ENCODE measurements at places on chromosomes 4 and X.
A peak's percentile ranks its signal among the peaks of the same experiment; 100 is the strongest.

DNA sequence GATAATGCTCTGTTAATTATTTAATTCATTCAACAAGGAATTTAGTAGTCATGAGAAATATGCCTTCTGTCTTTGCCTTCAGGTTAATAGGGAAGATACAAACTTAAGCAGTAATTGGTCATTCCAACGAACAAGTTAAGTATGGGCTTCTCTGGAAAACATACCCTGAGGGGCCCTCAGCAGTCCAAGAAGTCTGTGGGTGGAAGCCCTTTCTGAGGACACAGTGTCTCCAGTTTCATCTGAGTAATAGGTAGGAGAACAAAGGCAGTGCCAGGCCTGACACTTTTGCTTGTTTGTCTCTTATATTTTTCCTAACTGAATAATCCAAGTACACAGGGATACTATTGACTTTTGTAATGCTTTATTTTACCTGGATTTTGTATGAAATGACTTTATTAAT, 262.5 kb downstream of the FBXW7 start:
- no peak overlapping the region for H3K4me3 ChIP-seq
- no peak overlapping the region for H3K27ac ChIP-seq
- DNase-seq: no peak

DNA sequence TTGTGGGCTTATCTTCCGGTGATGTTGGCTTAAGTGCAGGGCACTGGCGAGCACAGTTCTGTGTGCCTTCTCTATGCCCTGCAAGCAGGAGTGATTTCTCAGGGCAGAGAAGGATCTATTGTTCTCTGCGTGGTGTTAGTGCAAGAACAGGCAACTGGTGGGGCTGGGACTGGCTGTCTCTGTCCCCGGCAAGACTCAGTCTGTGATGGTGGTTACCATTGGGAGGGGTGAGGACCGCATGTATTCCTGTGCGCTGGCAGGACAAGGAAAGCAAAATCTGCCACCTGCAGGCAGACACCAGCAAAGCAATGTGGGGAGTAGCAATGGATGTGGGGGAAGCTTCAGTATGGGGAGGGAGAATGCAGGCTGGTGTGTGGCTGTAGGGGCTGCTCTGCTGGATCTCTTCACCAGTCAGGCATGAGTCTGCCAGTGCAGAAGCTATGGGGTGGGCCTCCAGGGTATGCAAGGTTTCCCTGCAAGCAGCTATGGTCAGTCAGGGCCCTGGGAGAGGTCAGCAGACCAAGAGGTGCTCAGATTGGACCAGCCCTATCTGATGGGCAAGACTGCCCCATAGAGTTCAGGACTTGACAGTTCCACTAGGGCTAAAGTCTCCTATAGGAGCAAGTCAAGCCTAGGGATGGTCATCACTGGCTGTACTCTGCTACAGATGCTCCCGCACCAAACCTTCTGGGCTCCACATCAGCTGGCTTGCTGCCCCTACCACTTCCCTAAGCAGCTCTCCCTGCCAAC, 16.8 kb downstream of the PF4 start:
- H3K27ac ChIP-seq: no peak overlapping the region
- no peak overlapping the region for H3K4me3 ChIP-seq
- no peaks in the 10 kb centered on the region for H3K36me3 ChIP-seq
- DNase-seq: no peak

GRCh38 chr4:158958489-158959270, 144.2 kb upstream of the RAPGEF2 start:
- no peak for DNase-seq
- H3K4me3 ChIP-seq: no peak overlapping the region
- H3K27ac ChIP-seq: no peak overlapping the region
- H3K27me3 ChIP-seq: peaks cover 6% of the 10 kb centered on the region

DNA sequence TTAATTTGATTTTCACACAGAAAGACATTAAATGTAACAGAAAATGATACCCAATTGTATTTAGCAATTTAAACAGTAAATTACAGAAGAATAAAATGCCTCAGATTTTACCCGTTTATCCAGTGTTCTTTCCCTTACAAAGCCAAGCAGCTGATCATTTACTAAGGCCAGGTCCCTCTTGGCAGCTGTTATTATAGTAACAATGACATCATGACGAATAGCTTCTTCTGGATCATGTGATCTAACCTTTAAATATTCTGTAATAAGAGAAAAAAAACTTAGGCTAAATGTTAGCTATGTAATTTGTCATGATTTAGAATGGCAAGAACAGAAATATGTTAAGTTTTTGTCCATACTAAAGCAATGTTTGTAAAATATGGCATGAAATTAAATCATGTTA, 69.4 kb downstream of the PDS5A start:
- no peaks in the 10 kb centered on the region for H3K4me1 ChIP-seq
- H3K27me3 ChIP-seq: no peaks in the 10 kb centered on the region
- H3K4me3 ChIP-seq: no peak overlapping the region
- no peak overlapping the region for H3K27ac ChIP-seq
- H3K36me3 ChIP-seq: peaks cover 37% of the 10 kb centered on the region
- no peak for DNase-seq

GRCh38 chr4:71533121-71533520, 194.3 kb downstream of the SLC4A4 start:
- no peak for DNase-seq
- no peak overlapping the region for H3K4me3 ChIP-seq
- H3K27me3 ChIP-seq: no peaks in the 10 kb centered on the region
- no peak overlapping the region for H3K27ac ChIP-seq
- no peaks in the 10 kb centered on the region for H3K36me3 ChIP-seq

DNA sequence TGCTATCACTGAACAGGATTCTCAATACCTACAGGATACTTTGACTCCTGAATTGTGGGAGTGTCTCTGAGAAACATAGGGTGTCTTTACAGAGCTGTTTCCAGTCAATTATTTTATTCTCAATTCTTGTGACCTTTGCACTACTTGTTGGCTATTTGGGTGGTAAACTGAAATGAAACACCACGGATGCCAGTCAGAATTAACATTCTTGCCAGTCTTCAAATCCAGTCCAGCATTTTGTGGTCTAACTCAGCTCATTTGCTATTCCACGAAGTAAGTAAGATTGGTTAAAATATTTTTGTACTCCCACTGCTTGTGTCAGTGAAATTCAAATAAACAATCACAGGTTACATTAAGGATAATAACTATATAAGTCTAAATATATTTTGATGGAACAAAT, 197.9 kb downstream of the ANKRD50 start:
- H3K4me1 ChIP-seq: no peaks in the 10 kb centered on the region
- no peak overlapping the region for H3K27ac ChIP-seq
- no peaks in the 10 kb centered on the region for H3K27me3 ChIP-seq

DNA sequence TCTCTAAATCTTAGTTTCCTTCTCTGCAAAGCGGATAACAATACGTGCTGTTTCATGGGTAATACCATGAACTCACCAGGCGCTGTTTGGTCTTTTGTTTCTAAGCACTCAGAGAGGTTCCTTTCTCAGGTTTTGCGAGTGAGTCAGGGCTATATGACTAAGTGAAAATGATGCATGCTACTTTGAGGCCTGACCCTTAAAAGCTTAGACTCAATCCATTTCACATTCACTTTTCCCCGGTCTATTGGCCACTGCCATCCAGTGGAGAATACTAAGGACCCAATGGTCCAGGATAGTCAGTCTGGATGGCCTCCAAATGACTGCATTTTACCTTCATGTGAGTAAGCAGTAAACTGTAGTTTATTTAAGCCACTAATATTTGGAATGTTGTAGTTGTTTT, 400.8 kb upstream of the SLIT2 start:
- no peaks in the 10 kb centered on the region for H3K4me1 ChIP-seq
- no peak overlapping the region for H3K27ac ChIP-seq
- no peak overlapping the region for H3K4me3 ChIP-seq
- no peaks in the 10 kb centered on the region for H3K36me3 ChIP-seq

DNA sequence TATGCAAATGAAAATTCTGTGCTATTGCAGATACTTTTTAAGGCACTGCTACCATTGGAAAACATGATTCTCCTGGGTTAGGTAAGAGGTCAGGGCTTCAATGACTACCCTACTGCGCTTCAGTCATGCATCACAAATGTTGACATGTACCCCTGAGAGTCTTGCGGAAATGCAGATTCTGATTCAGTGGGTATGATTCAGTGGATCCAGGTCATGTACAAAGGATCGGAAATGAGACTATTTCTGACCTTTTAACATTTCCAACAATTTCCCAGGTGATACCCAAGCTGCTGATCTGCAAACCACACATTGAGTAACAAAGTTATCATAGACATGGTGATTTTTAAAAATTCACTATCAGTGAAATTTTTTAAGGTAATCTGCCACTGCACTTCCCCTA, 62.6 kb downstream of the DDX53 start:
- H3K27me3 ChIP-seq: no peaks in the 10 kb centered on the region
- no peak for DNase-seq
- H3K4me3 ChIP-seq: no peak overlapping the region
- H3K4me1 ChIP-seq: no peaks in the 10 kb centered on the region
- H3K36me3 ChIP-seq: no peaks in the 10 kb centered on the region
- no peak overlapping the region for H3K27ac ChIP-seq

DNA sequence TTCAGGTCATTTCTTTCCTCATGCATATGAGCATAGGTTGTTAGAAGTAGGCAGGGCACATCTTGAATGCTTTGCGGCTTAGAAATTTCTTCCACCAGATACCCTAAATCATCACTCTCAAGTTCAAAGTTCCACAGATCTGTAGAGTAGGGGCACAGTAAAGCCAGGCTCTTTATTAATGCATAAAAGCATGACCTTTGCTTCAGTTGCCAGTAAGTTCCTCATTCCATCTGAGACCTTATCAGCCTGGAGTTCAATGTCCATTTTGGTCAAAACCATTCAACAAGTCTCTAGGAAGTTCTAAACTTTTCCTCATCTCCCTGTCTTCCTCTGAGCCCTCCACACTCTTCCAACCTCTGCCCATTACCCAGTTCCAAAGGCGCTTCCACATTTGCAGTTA, 77.7 kb downstream of the MAP9 start:
- H3K4me3 ChIP-seq: no peak overlapping the region
- H3K27me3 ChIP-seq: no peaks in the 10 kb centered on the region
- H3K36me3 ChIP-seq: no peaks in the 10 kb centered on the region
- H3K4me1 ChIP-seq: no peaks in the 10 kb centered on the region

DNA sequence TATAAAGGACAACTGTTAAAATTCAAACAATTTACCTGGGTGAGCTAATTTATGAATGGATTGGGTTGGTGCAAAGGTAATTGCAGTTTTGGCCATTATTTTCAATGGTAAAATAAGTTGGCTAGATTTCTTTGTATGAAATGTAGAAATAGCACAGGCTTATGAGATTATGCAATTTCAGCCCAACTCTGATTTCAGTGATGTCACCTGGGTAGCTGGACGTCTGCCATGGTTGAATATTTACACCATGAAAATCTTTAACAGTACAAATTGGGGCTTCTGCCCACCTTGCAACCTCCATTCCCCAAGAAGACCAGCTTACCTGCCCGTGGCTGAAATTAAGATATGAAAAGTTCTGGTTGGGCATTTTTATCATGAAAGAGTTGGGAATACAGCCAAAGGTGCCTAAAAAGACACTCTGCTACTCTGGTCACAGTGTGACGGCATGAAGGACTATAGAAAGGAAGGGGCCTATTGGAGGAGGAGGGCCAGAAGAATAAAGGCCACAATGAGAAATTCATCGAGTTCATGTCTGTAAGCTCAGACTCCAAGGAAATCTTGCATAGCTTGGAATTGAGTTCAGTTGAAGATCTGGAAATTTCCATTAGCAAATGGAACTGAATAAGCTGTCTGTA, 29.7 kb downstream of the EGF start:
- no peaks in the 10 kb centered on the region for H3K36me3 ChIP-seq
- H3K4me1 ChIP-seq: no peaks in the 10 kb centered on the region
- DNase-seq: no peak
- H3K4me3 ChIP-seq: no peak overlapping the region
- peaks cover 11% of the 10 kb centered on the region for H3K27me3 ChIP-seq

GRCh38 chr4:179804440-179804839, 2362.2 kb upstream of the AGA start:
- H3K4me3 ChIP-seq: no peak overlapping the region
- no peaks in the 10 kb centered on the region for H3K4me1 ChIP-seq
- no peak overlapping the region for H3K27ac ChIP-seq
- no peaks in the 10 kb centered on the region for H3K27me3 ChIP-seq

GRCh38 chr4:7903791-7904516, 35.7 kb downstream of the AFAP1 start:
- H3K27ac ChIP-seq: no peak overlapping the region
- no peaks in the 10 kb centered on the region for H3K27me3 ChIP-seq
- DNase-seq: no peak
- peaks cover 21% of the 10 kb centered on the region for H3K4me1 ChIP-seq
- no peak overlapping the region for H3K4me3 ChIP-seq
- H3K36me3 ChIP-seq: no peaks in the 10 kb centered on the region

- no peak overlapping the region for H3K4me3 ChIP-seq
- no peak for DNase-seq
- H3K27me3 ChIP-seq: peaks cover 4% of the 10 kb centered on the region
- H3K4me1 ChIP-seq: peaks cover 19% of the 10 kb centered on the region
Observed at GRCh38 chr4:36348403-36348938, 67.1 kb downstream of the DTHD1 start.

GRCh38 chr4:77006753-77007353, 57.3 kb downstream of the SEPTIN11 start:
- no peak for DNase-seq
- peaks cover 47% of the 10 kb centered on the region for H3K4me1 ChIP-seq
- H3K36me3 ChIP-seq: peaks cover 30% of the 10 kb centered on the region
- no peak overlapping the region for H3K27ac ChIP-seq

DNA sequence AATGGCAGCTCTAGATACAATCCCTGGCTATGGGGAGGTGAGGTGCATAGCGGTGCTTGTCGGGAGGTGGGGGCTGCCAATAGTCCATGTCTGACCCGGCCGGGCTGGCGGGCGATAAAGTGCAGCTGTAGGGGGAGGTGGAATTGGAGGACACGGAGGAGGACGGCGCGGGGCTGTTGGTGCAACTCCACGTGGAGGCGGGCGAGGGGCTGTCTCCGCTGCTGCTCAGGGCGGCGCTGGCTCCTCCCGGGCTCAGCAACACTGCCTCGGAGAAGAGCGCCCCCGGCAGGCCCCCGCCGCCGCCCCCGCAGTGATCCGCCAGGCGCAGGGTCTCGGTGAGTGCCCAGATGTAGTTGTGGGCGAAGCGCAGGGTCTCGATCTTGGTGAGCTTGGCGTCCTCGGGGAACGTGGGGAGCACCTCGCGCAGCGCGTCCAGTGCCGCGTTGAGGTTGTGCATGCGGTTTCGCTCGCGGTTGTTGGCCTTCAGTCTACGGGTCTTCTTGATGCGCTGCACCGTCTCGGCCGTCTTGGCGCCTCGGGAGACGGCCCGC, 1.3 kb downstream of the NEUROG2 start:
- peaks cover 10% of the 10 kb centered on the region for H3K36me3 ChIP-seq
- DNase-seq: peak; percentile 28
- H3K27me3 ChIP-seq: peaks cover 96% of the 10 kb centered on the region
- peak overlapping the region; percentile 84 for H3K27ac ChIP-seq

- no peak for DNase-seq
- H3K36me3 ChIP-seq: no peaks in the 10 kb centered on the region
- H3K4me3 ChIP-seq: no peak overlapping the region
Observed at GRCh38 chr4:117692538-117692937, 341.7 kb upstream of the NDST3 start.

DNA sequence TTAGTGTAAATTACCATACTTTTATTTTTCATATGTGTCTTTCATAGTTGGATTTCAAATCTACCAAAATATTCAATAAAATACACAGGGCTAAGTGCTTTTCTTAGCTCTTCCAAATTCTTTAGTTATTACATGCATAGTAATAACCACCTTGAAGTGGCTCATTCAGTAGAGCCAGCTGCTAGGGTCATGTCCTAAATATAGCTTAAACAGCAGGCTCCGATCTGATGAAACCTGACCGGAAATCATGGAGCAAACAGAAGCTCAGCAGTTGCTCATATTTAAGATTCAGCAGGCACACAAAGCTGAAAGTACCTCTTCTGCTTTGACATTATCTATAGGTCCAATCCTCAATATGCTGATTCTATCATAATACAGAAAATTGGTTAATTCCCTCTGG, 1470.4 kb downstream of the ADGRL3 start:
- no peaks in the 10 kb centered on the region for H3K4me1 ChIP-seq
- H3K4me3 ChIP-seq: no peak overlapping the region
- no peak for DNase-seq
- no peak overlapping the region for H3K27ac ChIP-seq

Measured in activated naive CD4-positive, alpha-beta T cell treated with anti-CD3 and anti-CD28 coated beads, Interleukin-2, amount 10 ng/mL, durations not matched to agents 7 days and 5 days (primary cell).